ENCODE measurements at places on chromosomes 2 and 18.

DNA sequence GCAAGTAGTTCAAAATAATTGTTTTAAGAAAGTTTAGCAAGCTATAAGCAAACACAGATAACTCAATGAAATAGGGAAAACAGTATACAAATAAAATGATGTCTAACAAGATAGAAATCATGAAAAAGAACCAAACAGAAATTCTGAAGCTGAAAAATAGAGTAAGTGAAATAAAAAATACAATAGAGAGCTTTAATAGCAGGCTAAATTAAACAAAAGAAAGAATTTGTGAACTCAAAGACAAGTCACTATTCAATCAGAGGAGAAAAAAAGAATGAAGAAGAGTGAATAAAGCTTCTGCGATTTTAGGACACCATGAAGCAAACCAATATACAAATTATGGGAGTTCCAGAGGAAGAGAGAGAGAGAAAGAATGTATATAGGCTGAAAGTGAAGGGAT is 576.8 kb downstream of the STK39 start:
- H3K36me3 ChIP-seq, result no peaks in the 10 kb centered on the region
- H3K4me1 ChIP-seq, result no peaks in the 10 kb centered on the region
- H3K4me3 ChIP-seq, result no peak overlapping the region
- DNase-seq, result no peak

- H3K36me3 ChIP-seq, result no peaks in the 10 kb centered on the region
- DNase-seq, result no peak
- H3K4me3 ChIP-seq, result no peak overlapping the region
- no peaks in the 10 kb centered on the region for H3K27me3 ChIP-seq
- no peak overlapping the region for H3K27ac ChIP-seq
- H3K4me1 ChIP-seq, result peaks cover 5% of the 10 kb centered on the region
Measured at GRCh38 chr2:102508863-102509262, 35.8 kb downstream of the SLC9A4 start.

DNA sequence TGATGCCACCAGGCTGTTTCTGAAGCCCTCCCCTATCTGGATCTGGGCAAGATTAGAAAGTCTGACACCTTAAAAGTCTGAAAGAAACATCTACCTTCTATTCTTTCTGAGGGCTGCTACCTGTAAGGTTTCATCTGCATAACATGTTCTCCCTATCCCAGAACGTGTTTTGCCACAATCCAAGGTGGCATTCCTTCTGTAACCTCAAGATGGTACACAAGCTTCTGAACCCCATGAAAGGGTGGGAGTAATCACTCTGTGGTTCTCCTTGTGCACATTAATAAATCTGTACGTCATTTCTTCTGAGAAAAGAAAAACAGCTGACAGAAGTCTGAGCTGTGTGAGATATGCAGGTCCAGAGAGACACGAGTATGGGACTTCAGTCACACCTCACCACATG is 41.8 kb upstream of the MSH6 start:
- H3K27ac ChIP-seq, result no peak overlapping the region
- H3K4me3 ChIP-seq, result no peak overlapping the region
- no peak for DNase-seq
- no peaks in the 10 kb centered on the region for H3K4me1 ChIP-seq
- no peaks in the 10 kb centered on the region for H3K36me3 ChIP-seq
- H3K27me3 ChIP-seq, result no peaks in the 10 kb centered on the region

- no peaks in the 10 kb centered on the region for H3K4me1 ChIP-seq
- H3K36me3 ChIP-seq, result no peaks in the 10 kb centered on the region
- no peaks in the 10 kb centered on the region for H3K27me3 ChIP-seq
- H3K27ac ChIP-seq, result no peak overlapping the region
- no peak overlapping the region for H3K4me3 ChIP-seq
Measured at GRCh38 chr2:38201784-38202183, 125.8 kb upstream of the CYP1B1 start.

DNA sequence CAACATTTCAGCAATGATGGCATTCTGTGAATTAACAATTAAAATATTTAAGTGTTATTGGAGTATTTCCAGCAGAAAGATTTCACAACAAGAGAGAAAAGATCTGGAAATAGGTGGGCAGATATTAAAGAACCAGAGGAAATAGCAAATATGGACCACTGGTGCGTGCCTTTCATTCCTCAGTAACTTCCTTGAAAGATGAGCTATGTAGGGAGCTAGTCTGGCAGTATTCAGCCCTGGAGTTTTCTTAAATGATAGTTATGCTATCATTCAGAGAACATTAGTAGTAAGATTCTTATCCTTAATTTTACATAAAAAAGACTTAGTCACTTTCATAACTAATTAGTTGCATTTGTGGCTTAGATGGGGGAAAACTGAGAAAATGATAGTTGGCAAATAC is 41.5 kb downstream of the TANC1 start:
- H3K4me1 ChIP-seq, result no peaks in the 10 kb centered on the region
- no peak for DNase-seq
- H3K4me3 ChIP-seq, result no peak overlapping the region
- H3K27ac ChIP-seq, result no peak overlapping the region
- no peaks in the 10 kb centered on the region for H3K36me3 ChIP-seq

- no peak for DNase-seq
- no peaks in the 10 kb centered on the region for H3K27me3 ChIP-seq
- no peak overlapping the region for H3K27ac ChIP-seq
- 0 out of 2 replicates have a peak, but pooled peaks cover 1% of the 10 kb centered on the region for H3K4me1 ChIP-seq
- H3K36me3 ChIP-seq, result no peaks in the 10 kb centered on the region
- H3K4me3 ChIP-seq, result no peak overlapping the region
Measured at GRCh38 chr18:4119813-4120212, 335.3 kb downstream of the DLGAP1 start.
